ENCODE measurements at places on chromosomes 5 and 9. TPM values are rescaled to one million over a fixed set of nuclear protein-coding genes. Genes with fewer than 3 reads are reported as not detected.

DNA sequence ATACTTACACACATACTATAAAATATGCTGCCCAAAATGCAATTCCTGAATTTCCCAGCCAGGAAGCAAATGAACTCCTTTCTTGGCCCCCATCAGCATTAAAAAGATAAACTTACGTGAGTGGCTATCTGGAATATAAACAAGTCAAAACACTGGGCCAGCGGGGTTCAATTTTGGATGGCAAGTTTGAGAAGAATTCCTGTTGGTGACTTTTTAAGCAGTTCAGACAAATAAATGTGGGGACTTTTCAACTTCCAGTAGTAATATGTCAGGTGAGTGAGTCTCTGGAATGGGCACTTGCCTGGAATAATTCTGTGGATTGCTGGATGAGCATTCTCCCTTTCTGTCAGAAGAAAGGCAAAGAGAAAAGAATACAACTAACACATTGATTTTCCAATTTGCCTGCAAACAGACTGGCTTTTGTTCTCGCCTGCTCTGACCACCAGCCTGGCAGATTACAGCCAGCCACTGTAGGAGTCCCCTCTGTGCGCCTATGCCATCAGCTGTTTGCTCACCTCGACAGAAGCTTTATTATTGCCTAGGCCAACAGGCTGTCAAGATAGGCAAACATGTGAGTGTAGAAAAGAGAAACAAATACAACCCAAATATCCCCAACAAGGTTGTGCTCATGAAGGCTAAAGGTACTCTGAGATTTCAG, 78.6 kb downstream of the MRPS27 start:
- no peak for DNase-seq
- H3K27ac ChIP-seq = no peak overlapping the region
- H3K4me3 ChIP-seq = no peak overlapping the region
- H3K36me3 ChIP-seq = peaks cover 20% of the 10 kb centered on the region
- H3K27me3 ChIP-seq = peaks cover 4% of the 10 kb centered on the region
- H3K4me1 ChIP-seq = peaks cover 9% of the 10 kb centered on the region

DNA sequence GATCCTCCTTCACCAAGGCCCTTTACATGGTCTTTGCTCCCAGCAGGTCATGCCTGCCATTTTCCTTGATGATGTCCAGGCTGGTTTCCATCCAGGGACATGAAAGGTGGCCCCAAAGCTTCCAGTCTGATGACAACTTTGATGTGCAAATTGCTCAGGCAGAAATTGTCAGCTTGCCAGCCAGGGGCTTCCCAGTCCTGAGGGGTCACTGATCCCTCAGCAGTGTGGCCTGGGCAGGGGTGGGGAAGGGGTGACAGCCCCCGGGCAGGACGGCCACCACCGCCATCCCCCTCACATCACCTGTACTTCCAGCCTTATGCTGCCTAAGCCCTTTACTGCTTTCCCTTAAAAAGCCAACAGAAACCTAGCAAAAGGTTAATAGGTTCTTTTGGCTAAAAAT, 96.3 kb downstream of the ANKRD33B start:
- H3K36me3 ChIP-seq = peaks cover 4% of the 10 kb centered on the region
- DNase-seq = no peak
- H3K27ac ChIP-seq = no peak overlapping the region
- no peaks in the 10 kb centered on the region for H3K27me3 ChIP-seq
- H3K4me3 ChIP-seq = no peak overlapping the region

- peaks cover 24% of the 10 kb centered on the region for H3K27me3 ChIP-seq
- H3K4me3 ChIP-seq = no peak overlapping the region
- no peak for DNase-seq
These were observed 357.9 kb upstream of the CCNH start for GRCh38 chr5:87770601-87771121.

- DNase-seq = no peak
- H3K36me3 ChIP-seq = no peaks in the 10 kb centered on the region
- H3K27ac ChIP-seq = no peak overlapping the region
- no peak overlapping the region for H3K4me3 ChIP-seq
- H3K4me1 ChIP-seq = no peaks in the 10 kb centered on the region
These were observed 7.2 kb upstream of the ADRA1B start for GRCh38 chr5:159909126-159909525.

DNA sequence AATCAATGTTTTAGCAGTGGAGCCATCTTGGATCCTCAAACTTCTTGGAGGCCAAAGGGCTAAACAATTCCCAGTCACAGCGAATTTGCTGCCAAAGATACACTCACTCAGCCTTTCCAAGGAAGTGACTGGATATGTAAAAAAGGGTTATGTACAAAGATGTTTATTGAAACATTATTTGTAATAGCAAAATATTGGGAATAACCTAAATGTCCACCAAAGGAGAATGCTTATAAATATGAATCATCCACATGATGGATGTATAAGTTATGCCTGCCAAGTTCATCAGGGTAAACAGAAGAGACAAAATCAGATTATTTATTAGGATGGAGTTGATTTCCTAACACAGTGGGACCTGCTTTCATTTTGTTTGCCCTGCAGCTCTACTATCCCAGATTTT, 145.2 kb upstream of the ABCA1 start:
- no peak for DNase-seq
- no peak overlapping the region for H3K4me3 ChIP-seq
- no peak overlapping the region for H3K27ac ChIP-seq

DNA sequence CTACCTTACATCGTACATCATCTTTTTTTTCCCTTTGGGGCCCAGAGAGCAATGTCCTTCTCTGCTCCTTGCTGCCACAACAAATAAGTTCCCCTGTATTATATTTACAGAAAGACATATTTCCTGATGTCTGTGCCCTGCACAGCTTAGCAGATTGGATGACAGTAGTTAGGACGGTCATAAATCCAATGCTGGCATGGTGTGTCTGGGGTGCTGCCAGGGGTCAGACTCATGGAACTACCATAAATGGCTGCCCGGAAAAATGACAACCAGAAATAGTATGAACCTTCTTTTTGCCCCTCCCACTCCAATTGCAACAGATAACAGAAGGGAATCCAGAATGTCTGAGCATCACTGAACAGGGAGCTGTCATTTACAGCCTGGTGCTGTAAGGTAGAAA, 511.1 kb downstream of the PSAT1 start:
- H3K36me3 ChIP-seq = no peaks in the 10 kb centered on the region
- H3K4me3 ChIP-seq = no peak overlapping the region
- no peaks in the 10 kb centered on the region for H3K27me3 ChIP-seq

DNA sequence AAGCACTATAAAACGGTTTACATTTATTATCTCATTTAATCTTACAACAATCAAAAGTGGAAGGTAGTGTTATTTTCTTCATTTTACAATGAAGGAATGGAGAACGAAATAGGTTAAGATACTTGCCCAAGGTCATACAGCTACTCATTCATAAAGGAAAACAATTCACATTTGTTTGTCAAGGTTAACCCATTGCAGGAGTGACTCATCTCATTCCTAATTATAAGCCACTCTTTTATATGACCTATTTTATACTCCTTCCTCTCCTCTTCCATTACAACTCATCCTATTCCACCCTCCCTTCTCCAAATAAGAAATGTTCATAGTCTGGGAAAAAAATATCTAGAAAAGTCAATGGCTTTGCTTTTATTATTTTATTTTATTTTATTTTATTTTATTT, 29.6 kb downstream of the CRHBP start:
- no peaks in the 10 kb centered on the region for H3K4me1 ChIP-seq
- no peak for DNase-seq
- H3K36me3 ChIP-seq = no peaks in the 10 kb centered on the region
- H3K4me3 ChIP-seq = no peak overlapping the region

DNA sequence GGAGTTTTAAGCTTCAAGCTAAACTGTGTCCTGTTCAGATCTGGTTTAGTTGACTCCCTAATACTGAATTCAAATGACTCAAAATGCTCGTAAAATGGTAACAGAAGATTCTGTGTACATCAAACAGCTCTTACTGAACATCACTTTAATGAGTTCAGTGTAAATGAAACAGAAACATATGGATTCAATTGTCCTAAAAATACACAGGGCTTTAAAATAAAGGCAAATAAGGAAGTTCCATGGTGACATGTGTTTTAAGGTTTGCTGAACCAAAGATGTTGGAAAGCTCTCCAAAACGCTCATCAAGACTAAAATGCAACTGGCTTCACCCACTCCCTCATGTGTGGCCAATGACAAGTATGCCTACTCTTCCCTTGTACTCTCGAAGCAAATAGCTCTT, 340.0 kb upstream of the PIK3R1 start:
- H3K4me3 ChIP-seq = no peak overlapping the region
- H3K4me1 ChIP-seq = no peaks in the 10 kb centered on the region
- H3K36me3 ChIP-seq = no peaks in the 10 kb centered on the region
- H3K27me3 ChIP-seq = peaks cover 4% of the 10 kb centered on the region
- H3K27ac ChIP-seq = no peak overlapping the region

GRCh38 chr5:179142434-179143198, 82.4 kb downstream of the ZNF354C start:
- no peaks in the 10 kb centered on the region for H3K36me3 ChIP-seq
- peaks cover 10% of the 10 kb centered on the region for H3K4me1 ChIP-seq
- H3K27me3 ChIP-seq = no peaks in the 10 kb centered on the region
- H3K27ac ChIP-seq = no peak overlapping the region
- H3K4me3 ChIP-seq = no peak overlapping the region

- no peak overlapping the region for H3K4me3 ChIP-seq
- no peaks in the 10 kb centered on the region for H3K36me3 ChIP-seq
- no peaks in the 10 kb centered on the region for H3K27me3 ChIP-seq
- no peak overlapping the region for H3K27ac ChIP-seq
- no peak for DNase-seq
These were observed 544.5 kb downstream of the CSNK1G3 start for GRCh38 chr5:124056326-124056990.

GRCh38 chr9:96660692-96661248, 5.7 kb upstream of the PRXL2C start:
- no peak overlapping the region for H3K4me3 ChIP-seq
- no peak for DNase-seq
- no peaks in the 10 kb centered on the region for H3K36me3 ChIP-seq
- peaks cover 3% of the 10 kb centered on the region for H3K4me1 ChIP-seq

DNA sequence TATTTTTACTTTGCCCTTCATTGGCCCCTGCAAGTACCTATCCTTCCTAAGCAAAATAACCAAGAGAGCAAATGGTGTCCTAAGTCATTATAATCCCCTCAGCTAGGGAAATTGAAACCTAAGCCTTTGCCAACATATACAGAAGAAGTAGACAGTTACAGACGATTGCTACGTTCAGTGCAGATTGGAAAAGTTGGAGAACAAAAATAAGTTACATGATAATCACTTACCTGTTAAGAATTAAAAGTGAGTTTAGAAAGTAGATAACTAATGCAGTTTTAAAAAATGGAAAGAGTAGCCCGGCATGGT, 244.8 kb downstream of the MPDZ start:
- no peak for DNase-seq
- H3K27me3 ChIP-seq = no peaks in the 10 kb centered on the region
- no peak overlapping the region for H3K27ac ChIP-seq
- H3K4me1 ChIP-seq = no peaks in the 10 kb centered on the region
- H3K36me3 ChIP-seq = no peaks in the 10 kb centered on the region
- no peak overlapping the region for H3K4me3 ChIP-seq

- H3K27ac ChIP-seq = no peak overlapping the region
- DNase-seq = no peak
- H3K27me3 ChIP-seq = peaks cover 51% of the 10 kb centered on the region
- H3K4me3 ChIP-seq = no peak overlapping the region
- peaks cover 7% of the 10 kb centered on the region for H3K4me1 ChIP-seq
These were observed 5.3 kb downstream of the SLC1A3 start for GRCh38 chr5:36611520-36612274.

FOXD4L6 gene
- not detected for total RNA-seq

OTP gene
- total RNA-seq = 0.05 TPM

SURF4 gene
- total RNA-seq = 304 TPM

PDZD2 gene
- not detected for total RNA-seq

All from activated CD8-positive, alpha-beta memory T cell treated with anti-CD3 and anti-CD28 coated beads, Interleukin-2, amount 10 ng/mL, durations not matched to agents 7 days and 5 days (primary cell).